Left lung (tissue), 14 donors: ENCODE measurements at places on chromosomes 11 and 22. TPM values are rescaled to one million over a fixed set of nuclear protein-coding genes. Genes with fewer than 3 reads are reported as not detected.

DNA sequence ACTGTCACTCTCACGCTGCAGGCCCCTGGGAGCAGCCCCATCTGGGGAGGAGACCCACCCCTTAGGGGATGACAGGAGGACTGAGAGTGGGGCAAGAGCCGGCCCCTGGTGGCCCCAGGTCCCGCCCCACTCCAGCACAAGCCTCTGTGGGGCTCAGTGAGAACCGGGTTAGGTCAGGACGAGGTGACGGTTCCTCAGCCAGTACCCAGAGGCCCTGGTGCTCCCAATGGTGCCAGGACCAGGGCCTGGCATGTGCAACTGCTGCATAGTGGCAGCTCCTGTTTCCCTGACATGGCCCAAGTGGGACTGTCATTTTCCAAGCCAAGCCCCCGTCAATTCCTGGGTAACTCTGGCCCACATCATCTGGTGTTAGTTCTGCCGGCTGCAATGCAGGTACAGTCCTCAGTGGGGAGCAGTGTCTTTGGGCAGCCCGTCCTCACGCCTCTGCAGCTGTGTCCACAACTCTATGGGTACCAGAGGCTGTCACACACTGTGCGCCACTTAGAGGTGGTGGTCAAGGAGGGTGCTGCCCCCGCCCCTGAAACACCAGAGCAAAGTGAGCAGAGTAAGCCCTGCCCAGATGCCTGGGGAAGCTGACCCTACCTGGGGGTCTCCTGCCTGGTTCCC, 15.9 kb downstream of the CHID1 start:
- H3K4me3 ChIP-seq = no peak overlapping the region
- H3K4me1 ChIP-seq = no peaks in the 10 kb centered on the region
- H3K27me3 ChIP-seq = no peaks in the 10 kb centered on the region
- no peak for DNase-seq
- H3K36me3 ChIP-seq = peaks cover 19% of the 10 kb centered on the region

Gene KLHDC7B
- polyA plus RNA-seq = not detected

DNA sequence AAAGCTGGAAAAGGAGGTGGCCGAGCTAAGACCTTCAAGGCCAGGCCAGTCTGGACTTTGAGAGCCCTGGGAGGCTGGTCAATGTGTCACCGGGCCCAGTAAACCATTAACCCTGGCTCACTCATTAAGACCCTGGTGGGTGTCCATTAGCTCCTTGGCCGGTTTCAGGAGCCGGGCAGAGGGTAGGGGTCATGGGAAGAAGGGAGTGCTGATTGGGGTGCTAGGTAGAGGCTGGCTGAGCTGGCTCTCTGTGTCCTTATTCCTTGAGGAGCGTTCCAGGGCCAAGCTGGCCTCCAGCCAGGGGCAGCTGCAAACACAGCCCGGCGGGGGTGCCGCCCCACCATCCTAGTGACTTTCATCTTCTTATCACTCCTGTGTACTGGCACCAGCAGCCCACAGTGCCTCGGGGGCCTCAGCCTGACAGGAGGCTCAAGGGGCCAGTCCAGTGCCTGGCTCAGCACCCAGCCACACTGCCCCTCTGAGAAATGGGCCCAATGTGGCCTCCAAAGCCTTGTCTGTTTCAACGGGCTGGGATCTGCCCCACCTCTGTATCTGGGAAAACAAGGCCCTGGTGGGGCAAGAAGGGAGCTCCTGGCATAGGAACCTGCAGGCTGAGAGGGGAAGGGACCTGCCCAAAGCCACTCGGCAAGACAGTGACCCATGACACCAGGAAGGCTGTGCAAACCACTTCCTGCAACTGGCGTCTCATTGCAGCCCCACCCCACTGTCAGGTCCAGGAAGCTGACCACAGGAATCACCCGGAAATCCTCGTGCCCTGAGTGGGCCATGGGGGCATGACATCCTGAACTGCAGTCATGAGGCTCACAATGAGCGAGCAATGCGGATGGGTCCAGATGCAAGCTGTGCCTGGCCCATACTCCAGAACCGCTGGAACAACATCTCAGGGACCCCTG, 15.1 kb upstream of the RGL4 start:
- peak overlapping the region; percentile 74 for H3K27ac ChIP-seq
- no peaks in the 10 kb centered on the region for H3K36me3 ChIP-seq
- DNase-seq = peak; percentile 11
- H3K27me3 ChIP-seq = no peaks in the 10 kb centered on the region
- no peak overlapping the region for H3K4me3 ChIP-seq

Gene KREMEN1
- 31.3 TPM for polyA plus RNA-seq

Gene CD248
- 118 TPM for polyA plus RNA-seq

- no peaks in the 10 kb centered on the region for H3K36me3 ChIP-seq
- no peak overlapping the region for H3K4me3 ChIP-seq
- no peaks in the 10 kb centered on the region for H3K27me3 ChIP-seq
- H3K27ac ChIP-seq = no peak overlapping the region
- no peak for DNase-seq
- no peaks in the 10 kb centered on the region for H3K4me1 ChIP-seq
Observed at GRCh38 chr11:60902625-60903024, 3.8 kb downstream of the PRPF19 start.

GRCh38 chr11:133536198-133536597, 3.9 kb upstream of the OPCML start:
- H3K4me1 ChIP-seq = no peaks in the 10 kb centered on the region
- H3K36me3 ChIP-seq = no peaks in the 10 kb centered on the region
- H3K4me3 ChIP-seq = no peak overlapping the region
- no peak overlapping the region for H3K27ac ChIP-seq
- DNase-seq = no peak

- H3K4me1 ChIP-seq = peaks cover 5% of the 10 kb centered on the region
- H3K27me3 ChIP-seq = no peaks in the 10 kb centered on the region
- H3K36me3 ChIP-seq = no peaks in the 10 kb centered on the region
- no peak for DNase-seq
- no peak overlapping the region for H3K4me3 ChIP-seq
Observed at GRCh38 chr11:117064275-117064674, 34.0 kb downstream of the SIK3 start.

DNA sequence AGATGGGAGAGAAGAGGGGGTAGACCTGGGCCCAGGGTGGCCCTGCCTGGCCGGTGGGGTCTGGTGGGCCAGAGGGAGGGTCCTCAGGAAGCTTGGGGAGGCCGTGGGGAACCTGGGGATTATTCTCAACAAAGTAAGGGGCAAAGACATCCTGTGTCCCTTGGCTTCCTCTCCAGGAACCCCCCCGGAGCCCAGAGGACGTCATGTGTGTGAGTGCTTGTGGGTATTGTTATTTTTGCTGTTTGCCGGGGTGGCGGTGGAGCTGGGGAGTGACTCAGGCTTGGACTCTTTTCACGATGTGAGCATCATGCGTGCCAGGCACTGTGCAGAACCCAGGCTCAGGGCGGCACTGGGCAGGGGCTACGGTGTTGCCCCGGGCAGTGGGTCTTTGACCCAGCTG, 982 bp upstream of the SHANK3 start:
- no peaks in the 10 kb centered on the region for H3K36me3 ChIP-seq
- H3K27me3 ChIP-seq = peaks cover 8% of the 10 kb centered on the region
- H3K4me1 ChIP-seq = peaks cover 11% of the 10 kb centered on the region
- H3K27ac ChIP-seq = peak overlapping the region; percentile 67
- H3K4me3 ChIP-seq = no peak overlapping the region

Gene GAL3ST3
- 0.20 TPM for polyA plus RNA-seq

Gene SUSD2
- polyA plus RNA-seq = 20.0 TPM

DNA sequence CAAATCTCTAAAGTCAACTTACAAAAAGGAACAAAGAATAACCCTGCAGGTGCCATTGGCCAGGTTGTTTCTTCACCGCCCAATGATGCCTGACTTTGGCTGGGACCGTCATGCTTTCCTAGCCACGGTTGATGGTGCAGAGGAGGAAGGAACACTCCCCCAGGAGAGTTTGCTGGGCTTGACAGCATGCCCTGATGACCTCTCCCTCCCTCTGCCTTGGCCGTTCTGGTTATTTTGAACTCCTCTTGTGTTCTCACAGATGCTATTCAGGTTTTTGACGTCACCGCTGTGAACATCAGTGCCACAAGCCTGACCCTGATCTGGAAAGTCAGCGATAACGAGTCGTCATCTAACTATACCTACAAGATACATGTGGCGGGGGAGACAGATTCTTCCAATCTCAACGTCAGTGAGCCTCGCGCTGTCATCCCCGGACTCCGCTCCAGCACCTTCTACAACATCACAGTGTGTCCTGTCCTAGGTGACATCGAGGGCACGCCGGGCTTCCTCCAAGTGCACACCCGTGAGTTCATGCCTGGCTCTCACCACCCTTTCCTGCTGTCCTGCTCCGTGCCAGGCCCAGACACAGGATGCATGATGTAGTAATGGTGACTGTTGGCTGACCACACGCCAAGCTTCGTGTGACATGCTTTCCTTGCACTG, 89.0 kb upstream of the OR4B1 start:
- no peak for DNase-seq
- H3K27me3 ChIP-seq = no peaks in the 10 kb centered on the region
- H3K36me3 ChIP-seq = peaks cover 93% of the 10 kb centered on the region

Gene KRTAP5-2
- polyA plus RNA-seq = not detected

DNA sequence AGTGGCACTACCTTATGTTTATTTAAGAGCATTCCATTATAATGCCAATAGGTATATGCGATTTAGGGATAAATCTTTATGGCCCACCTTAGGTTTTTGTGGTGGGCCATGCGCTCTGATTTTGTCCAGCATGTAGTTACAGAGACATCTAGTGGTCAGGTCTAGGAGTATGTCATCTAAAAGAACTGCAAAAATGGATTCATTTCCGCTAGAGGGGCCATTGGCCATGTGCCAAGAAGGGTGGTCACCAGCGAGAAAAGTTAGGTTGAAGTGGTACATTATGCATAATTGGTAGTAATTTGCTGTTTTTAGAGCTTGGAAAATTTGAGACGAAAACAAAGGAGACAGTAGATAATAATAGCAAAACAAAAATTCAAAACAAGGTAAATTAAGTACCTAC, 27.7 kb downstream of the LRRC4C start:
- no peaks in the 10 kb centered on the region for H3K27me3 ChIP-seq
- no peak for DNase-seq
- no peak overlapping the region for H3K4me3 ChIP-seq
- H3K4me1 ChIP-seq = no peaks in the 10 kb centered on the region

- H3K4me1 ChIP-seq = no peaks in the 10 kb centered on the region
- no peak for DNase-seq
- H3K27me3 ChIP-seq = no peaks in the 10 kb centered on the region
- H3K36me3 ChIP-seq = no peaks in the 10 kb centered on the region
- H3K4me3 ChIP-seq = no peak overlapping the region
- H3K27ac ChIP-seq = no peak overlapping the region
Observed at GRCh38 chr11:5891216-5891800, 1.7 kb upstream of the OR52E5 start.

Gene LDHAL6A
- polyA plus RNA-seq = 0.92 TPM

Gene AASDHPPT
- 62.7 TPM for polyA plus RNA-seq

Gene TTC38
- 32.6 TPM for polyA plus RNA-seq

GRCh38 chr11:2794046-2794967, 91.3 kb downstream of the CDKN1C start:
- no peaks in the 10 kb centered on the region for H3K4me1 ChIP-seq
- H3K27me3 ChIP-seq = no peaks in the 10 kb centered on the region
- DNase-seq = no peak
